AG04450 (cell line): ENCODE measurements at places on chromosomes 6 and 20.

DNA sequence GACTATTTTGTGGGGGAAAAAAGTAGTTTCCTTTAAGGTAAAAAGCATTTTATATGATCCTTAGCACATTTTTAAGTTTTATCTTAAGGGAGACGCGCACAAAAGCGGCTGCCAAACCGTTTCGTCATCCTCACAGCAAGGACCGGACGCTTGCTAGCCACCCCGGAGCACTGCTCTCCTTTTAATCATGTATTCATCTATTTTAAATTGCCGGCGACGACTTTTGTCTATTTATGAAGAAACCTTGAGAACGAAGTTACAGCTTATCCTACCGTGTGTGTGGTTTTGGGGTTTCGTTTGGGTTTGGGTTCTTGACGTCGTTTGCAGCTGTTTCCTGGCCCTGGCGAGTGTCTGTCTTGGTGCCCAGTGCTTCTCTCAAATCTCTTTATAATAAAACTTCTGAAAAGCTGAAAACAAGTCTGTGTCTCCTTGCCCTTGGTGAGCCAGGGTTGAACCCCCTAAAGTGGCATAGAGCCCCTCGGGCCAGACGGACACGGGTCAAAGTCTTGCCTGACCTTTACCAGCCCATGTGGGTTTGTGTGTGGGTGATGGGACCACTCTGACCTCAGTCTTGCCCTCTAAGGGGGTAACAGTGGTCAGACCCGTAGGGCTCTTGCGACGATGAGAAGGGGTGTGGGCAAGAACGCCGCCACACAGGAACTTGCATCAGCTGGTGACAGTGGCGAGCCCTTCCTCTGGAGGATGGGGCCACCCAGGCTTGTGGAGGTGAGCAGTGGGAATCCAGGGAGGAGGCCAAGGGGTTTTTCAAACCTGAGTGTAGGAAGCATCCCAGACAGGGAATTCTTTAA, 117.6 kb downstream of the JPH2 start:
- no peak for DNase-seq

DNA sequence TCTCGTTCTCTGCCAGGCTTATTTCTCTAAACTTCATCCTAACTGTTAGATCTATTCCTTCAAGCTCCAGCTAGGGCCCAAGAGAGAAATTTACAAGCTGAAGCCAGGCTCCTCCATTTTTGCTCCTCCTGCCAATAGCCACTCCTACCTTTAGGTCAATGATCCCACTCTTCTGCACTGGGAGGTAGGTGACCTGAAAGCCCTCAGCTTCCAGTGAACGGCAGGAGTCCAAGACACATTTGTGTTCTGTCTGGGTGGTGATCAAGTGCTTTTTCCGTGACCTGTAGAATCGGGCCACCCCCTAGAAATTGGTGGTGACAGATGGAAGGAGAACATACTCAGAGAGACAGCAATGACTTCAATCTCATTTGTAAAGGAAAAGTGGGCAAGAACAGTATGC, 8.9 kb downstream of the NFS1 start:
- no peak for DNase-seq

DNA sequence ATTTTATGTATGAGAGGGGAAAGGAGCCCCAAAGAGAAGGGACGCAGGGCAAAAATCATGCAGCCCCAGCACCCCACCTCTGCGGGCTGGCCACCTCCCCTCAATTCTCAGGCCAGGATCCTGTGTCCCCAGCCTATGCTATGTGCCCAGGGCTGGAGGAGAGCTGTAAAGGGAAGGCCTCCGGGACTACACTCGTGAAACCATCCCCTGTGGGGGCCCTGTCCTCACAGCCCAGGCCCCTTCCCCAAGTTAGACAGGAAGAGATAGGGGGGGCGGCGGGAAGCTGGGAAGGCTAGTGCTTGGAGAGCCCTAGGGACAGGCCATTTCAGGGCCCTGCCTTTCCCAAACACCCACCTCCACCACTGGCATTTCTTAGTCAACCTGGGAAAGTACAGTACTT, 1.4 kb upstream of the COL11A2 start:
- no peak for DNase-seq

DNA sequence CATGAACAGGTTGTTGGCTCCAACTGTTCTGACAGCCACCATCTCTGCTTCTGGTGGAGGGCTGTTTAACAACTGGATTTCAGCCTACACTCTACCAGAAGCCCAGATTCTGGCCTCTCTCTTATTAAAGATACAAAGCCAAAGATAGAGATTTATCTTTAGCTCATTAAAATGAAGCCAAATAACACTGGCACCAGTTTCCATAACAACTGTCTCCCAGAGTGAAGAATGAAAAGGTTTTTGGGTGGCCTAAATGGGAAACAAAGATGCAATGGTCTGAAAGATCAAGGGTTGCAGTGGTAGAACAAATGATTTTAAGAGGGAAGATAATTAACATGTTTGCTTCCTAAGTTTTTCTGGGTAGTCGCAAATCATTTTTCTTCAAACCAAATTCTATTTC, 3.2 kb upstream of the SMPDL3A start:
- no peak for DNase-seq

DNA sequence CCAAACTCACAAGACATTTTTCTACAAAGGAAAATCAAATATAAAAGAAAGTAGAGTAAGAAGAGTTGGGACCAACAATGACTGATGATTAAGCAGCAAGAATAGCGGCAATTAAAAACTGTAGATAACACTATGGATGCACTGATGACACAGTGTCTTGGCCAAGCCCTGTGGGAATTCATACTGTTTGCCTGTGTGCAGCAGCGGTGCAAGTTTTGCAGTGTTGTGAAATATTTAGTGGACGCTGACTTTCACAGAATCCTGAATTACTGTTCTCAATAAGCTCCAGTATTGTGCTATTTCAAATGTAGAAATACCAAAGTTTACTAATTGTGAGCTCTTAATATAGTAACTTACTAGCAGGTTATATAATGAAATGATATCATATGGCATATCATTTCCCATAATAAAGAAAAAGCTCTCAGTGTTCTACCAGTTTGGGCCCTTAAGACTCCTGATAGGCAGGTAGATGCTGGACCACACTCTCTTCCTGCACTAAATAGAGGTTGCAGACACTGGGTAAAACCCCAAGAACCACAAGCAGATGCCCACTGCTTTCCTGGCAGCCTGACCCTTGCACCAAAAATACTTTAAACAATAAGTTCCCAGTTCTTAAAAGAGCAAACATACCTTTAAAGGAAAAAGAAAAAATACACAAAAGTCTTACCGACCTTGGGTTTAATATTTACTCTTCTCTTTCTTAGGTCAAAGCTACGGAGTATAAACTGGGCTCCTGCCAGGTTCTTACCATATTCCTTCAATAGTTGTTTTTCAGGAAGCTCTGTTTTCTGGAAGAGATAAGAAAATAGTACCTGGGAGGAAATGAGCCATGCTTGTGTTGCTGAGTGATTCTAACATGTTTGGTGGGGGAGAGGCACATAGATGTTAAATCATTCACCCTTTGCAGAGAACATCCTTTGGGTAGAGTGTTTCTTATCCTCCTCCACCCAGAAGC, 41.6 kb downstream of the ANKEF1 start:
- no peak for DNase-seq

- no peak for DNase-seq
These were observed 147.6 kb downstream of the KIF6 start for GRCh38 chr6:39577446-39578165.

GRCh38 chr6:8029243-8029870, 34.8 kb downstream of the BLOC1S5 start:
- no peak for DNase-seq

DNA sequence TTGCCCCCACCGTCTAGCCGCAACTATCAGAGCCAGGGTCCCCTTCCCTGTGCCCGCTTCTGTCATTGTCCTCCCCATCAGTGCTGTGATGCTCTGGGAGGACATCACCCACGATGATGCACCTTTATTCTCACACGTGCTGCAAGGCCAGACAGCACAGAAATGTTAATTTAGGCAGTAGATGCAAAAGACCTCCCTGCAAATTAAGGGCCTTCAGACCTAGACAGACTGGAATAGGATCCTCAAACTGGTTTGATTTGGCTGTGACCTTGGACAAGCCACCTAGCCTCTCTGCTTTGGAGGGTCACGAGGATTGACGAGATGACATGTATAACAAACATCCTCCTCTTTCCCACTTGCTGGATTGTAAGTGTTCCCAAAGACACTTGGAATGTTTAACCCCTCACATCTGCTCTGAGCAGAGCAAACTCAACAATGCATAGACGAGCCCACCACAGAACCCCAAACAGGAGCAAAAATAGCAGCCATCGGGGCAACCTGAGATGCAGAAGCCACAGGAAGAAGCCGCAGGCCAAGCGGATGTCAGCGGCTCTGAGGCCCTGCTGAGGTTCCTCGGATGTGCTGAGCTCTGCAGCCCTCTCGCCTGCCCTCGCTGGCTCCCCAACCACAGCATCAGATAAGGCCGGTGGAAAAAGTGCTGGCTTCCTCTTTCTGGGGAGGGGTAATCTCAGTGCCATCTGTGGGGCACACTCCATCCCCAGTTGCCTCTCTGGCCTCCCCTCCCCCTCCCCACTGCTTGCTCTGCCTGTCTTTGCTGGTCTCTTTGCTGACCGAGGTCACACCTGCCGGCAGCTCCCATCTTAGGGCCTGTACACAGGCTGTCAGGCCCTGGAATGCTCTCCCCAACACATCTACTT, 35.3 kb downstream of the TOX2 start:
- DNase-seq, result no peak

DNA sequence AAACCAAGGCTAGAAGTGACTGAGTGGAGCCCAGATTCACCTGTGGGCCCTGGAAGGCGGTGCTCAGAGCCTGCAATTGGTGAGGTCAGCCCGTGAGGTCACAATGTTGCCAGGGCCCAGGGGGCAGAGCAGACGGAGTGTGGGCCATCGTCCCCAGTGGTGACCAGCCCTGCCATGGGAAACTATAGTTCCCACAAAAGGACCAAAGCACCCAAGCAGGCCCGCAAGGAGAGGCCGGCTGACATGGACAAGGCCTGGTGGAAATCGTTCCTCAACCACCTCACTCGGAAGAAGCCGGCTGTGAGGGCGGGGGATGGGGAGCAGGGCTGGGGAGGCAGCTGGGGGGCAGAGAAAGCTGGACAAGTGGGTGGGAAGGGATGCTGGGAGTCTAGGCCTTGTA, at the start of gene C20orf144:
Gene C20orf144 (plus strand): TSS at position 156 of the 400 bp plus-strand sequence. CDS start 19 bp downstream, at position 175.
- no peak for DNase-seq

GRCh38 chr20:40678286-40678875, 10.7 kb downstream of the MAFB start:
- no peak for DNase-seq

- DNase-seq, result no peak
These were observed 22.7 kb downstream of the SLC16A10 start for GRCh38 chr6:111110036-111110435.

DNA sequence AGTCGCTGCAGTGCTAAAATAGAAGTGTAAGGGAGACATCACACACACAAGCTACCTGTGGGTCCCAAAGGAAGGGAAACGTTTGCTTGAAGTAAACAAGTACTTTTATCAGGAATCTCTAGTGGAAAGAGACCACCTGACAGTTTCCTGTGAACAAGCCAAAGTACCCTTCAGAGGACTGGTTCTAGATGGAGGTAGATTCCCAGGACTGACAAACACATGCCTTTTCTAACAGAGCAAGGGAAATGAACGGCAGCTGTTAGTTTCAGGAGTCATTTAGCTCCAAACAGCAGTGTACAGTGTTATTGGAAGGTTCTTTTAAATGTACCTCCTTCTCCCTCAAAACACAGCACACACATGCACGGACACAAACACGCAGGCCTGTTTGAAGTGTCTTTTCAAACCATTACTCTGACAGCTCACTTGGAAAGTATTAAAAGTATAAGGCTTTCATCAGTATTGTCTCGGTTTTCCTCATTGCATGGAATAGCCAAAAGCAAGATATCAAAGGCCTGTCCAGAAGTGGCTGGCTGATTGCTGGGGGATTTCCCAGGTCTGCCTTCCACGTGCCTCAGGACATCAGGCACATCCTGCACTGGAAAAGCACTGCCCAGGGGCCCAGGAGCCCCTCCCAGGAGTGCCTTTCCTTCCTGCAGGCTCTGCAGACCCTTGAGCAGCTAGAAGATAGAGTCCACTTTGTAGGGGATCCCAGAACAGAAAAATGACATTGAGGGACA, 393.2 kb upstream of the SOX4 start:
- no peak for DNase-seq

DNA sequence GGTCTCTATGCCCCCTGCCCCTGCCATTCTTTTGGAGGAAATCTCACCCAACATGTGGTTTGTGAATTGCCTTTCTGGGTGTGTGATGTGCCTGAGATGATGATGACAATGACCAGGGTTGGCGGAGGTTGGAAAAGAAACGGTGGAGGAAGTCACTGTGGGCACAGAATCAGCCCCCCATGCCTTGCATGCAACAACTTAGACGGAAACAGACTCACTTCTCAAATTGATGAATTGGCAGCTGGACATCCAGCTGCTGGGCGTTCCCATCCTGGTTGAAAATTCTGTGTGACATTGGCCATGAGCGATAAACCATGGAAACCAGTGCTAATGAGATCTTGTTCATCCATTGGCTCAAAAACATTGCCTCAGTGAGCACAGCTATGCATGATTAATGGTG, 95.8 kb upstream of the LY86 start:
- DNase-seq, result no peak

- no peak for DNase-seq
These were observed 284.3 kb upstream of the KHDRBS2 start for GRCh38 chr6:62570372-62570771.

GRCh38 chr6:27163834-27164233, 83.7 kb upstream of the PRSS16 start:
- DNase-seq, result no peak

DNA sequence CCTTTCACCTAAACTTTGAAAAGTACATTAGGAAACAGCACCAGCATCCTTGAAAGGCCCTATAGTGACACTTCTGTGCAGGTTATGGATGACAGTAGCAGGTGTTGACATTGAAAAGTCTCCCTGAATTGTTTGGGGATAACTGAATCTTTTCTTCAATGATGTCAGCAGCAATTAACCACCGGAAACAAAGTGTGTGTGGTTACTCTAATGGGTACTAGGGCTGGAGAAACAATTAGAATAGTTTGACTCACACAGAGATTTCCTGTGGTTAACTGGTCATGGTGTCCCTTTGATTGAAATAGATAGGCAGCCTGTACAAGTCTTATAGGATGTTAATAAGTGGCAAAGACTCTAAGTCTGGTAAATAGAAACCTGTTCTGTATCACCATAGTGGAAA, 189.1 kb downstream of the TBX18 start:
- DNase-seq, result no peak

DNA sequence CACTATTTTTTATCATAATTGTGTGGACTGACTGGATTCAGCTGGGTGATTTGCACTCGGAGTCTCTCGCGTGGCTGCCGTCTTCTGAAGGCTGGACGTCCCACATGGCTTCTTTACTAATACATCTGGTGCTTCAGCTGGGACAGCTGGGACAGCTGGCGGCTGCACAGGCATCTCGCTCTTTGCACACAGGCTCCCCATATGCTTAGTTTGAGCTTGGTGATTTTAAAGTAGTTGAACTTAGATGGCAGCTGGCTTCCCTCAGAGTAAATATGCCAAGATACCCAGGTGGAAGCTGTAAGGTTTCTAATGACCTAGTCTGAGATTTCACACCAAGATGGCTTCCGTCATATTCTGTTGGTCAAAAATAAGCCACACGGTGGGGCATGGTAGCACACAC, 38.7 kb upstream of the PPP1R3G start:
- no peak for DNase-seq

DNA sequence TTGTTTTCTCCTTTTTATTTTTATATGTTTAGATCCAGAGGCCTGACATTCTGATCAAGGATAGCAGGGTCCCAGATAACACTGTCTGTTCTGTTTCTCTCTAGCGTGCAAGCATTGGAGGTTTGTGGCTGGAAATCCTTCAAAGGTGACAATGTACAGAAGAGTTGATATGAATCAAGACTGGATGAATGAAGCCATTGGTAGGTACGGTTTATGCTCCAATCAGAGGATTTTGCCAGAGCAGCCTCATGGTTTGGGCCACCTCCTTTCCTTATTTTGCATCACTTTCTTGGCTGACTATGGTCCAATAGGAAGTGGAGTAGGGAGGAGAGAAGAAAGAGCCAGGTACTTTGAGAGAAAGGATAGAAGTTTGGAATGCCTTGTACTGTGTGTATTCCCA, 484.8 kb upstream of the JAG1 start:
- no peak for DNase-seq
